B cell (primary cell): ENCODE measurements at places on chromosomes 4 and X.

DNA sequence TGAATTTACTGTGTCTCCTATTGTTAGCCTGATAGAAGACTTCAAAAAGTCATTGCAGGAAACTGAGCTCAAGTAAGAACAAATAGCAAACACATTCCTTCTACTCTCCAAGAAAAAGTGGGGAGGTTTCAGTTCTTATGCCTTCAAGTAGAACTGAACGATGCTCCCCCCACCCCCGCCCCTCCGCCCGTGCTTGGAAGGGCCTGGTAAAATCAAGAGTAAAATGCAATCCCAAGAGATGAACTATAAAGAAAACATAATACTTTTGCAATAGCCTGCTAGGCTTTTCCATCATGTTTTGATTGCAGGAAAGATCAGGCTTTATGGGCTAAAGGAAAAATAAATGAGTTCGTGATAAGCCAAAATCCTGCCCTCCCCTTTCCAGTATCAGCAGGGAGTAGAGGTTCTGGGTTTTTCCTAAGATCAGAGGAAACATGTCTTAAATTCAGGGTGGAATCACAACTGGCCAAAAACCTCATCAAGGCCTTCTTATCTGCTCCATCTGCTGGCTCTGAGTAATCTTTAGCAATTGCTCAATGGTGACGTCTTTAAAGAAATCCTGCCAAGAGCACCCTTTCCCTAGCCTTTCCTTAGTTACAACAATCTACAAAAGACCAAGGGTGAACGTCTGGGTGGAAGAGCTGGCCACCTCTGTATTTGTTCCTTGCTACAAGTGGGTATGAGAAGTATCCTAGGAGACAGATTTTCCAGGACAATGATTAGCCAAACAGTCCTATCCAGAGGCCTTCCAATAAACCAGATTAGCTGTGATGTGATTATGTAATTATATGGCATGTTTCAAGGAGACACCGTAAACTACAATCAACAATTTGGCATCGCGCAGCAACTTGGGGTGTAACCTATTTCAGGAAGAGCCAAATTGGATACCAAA is 66.3 kb upstream of the FAM9C start:
- DNase-seq: no peak

DNA sequence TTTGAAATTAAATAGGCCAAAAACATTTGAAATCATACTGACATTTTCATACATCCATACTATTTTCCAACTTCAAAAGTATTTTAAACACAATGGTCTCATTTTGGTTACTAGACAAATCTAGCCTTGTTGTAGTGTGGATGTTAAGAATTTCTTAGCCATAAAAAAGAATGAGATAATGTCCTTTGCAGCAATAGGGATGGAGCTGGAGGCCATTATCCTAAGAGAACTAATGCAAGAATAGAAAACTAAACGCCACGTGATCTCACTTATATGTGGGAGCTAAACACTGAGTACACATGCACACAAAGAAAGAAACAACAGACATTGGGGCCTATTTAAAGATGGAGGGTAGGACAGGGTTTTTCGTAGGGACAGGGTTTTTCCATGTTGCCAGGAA is 153.8 kb downstream of the CCSER1 start:
- DNase-seq: no peak

DNA sequence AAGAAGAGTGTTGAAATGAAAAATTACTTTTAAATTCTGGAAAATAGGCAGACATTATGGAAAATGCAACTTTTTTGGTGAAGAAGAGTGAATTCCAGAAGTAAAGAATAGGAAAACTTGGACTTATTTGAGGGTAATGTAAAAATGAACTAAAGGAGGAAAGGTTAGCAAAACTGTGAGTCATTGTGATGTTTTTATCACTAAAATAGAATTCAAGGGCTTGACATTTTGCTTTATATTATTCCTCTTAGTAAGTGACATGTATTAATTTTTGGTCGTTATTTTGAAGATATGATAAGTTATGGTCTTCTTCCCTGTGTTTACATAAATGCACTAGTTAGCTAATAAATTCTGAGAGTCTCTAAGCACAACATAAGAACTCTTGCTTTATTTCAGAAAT is 390.9 kb downstream of the FAT4 start:
- no peak for DNase-seq

DNA sequence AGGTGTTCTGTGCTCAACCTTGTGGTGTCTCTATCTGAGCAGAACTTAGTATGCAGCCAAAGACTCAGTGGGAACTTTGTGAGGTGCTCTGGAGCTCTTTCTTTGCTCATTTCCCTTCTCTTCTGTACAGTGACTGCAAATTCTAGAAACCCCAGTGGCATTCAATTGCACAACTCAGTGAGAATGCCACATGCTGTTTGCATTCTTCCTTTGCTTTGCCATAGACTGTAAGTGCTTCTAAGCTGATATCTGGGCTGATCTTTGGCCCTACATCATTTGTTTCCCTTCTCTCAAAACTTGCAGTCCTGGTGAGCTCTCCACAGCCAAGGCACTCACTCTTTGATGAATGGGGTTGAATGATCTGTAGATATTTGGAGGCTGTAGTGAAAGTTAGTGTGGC is 7.0 kb downstream of the PNMA3 start:
- DNase-seq: no peak

- no peak for DNase-seq
These were observed 57.7 kb downstream of the SAT1 start for GRCh38 chrX:23840674-23841073.

- no peak for DNase-seq
These were observed 8.7 kb upstream of the GABRE start for GRCh38 chrX:151983186-151983585.
